Skin of body (tissue), 3 donors: ENCODE measurements at places on chromosomes 11 and 22. TPM values are rescaled to one million over a fixed set of nuclear protein-coding genes. Genes with fewer than 3 reads are reported as not detected.

DNA sequence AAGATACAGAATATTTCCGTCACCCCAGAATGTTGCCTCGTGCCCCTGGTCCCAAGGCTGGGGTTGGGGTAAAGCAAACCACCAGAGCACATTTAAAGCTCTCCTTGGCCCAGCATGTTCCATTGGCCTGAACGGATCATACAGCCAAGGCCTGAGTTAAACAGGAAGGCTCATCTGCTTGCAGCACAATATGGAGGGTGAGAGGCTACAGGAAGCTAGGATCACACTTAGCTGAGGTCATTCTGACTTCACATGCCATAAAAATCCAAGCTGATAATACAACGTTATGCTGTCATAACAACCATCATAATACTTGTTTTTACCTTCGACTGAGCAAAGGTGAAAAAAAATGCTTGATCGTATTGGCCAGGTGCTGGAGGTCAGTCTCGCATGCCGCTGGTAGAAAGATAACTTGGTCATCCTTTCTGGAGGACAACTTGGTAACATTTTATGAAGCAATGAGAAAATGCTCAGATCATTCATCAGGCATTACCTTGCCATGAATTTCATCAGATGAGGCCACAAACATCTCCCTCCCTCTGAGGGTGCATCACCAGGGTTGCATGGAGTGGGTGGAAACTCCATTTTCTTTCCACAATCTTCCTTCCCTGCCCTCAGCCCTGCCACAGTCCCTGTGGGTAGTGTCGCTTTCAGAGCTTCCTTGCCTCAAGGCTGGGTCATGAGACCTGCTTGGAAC is 31.9 kb upstream of the RTL6 start:
- DNase-seq = no peak

GRCh38 chr11:74680035-74680671 is 51.1 kb downstream of the CHRDL2 start:
- DNase-seq = no peak

- DNase-seq = peak; percentile 74
Observed at GRCh38 chr11:62555464-62556107, 9.0 kb upstream of the AHNAK start.

GRCh38 chr11:95148938-95149337 is 59.3 kb downstream of the ENDOD1 start:
- no peak for DNase-seq

ANO5 gene
- total RNA-seq = 3.3 TPM

DNA sequence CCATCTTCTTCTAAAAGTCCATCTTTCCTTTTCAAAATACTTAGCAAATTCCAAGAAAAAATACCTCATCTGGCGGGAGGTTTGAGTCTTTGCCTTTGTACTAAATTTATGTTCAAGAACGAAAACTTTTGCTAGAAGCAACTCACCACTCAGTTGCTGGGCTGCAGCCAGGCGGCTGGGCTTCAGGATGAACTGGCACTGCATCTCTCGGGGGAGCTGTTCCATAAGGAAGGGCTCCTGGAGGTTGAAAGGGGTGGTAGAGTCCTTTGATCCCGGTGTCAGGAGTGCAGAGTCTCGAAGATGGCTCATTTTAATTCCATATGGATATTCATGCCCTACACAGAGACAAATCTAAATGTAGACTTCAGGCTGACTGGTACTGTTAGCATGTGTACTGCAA is 105.8 kb downstream of the ARHGAP20 start:
- DNase-seq = no peak

POLA2 gene
- total RNA-seq = 8.1 TPM

- no peak for DNase-seq
Observed at GRCh38 chr11:114942207-114942606, 263.9 kb downstream of the NXPE2 start.

CDON gene
- total RNA-seq = 71.8 TPM

DNA sequence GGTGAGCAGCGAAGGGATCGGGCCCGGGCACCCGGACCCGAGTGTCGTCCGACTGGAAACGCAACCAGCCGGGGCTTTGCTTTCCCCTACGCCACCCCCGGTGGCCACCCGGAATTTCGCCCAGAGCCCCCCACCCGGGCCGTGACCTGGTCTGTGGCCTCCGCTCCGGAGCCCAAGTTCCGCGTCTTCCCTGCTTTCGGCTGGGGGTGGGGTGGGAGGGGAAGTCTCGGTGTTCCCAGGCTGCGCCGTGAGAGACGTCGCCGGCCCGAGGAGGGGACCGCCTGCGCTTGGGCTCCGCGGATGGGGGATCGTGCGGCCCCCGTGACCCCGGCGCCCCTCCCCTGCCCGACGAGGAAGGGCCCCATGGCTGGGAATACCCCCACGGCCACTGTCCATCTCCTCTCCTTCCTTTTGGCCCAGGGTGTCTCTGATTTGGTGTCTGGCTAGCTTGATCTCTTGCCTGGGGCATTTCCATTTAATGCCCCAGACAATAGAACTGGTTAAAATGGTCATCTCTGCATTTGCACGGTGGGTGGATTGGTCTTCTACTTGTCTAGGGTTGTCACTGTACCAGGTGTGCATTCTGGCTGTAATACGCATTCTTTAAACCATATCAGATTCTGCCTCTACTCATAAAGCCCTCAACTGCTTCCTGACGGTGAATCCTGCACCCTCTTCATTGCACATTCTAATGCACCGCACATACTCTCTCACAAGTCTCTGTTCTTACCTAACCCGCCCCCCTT is 789 bp downstream of the SIK2 start:
- DNase-seq = no peak

DNA sequence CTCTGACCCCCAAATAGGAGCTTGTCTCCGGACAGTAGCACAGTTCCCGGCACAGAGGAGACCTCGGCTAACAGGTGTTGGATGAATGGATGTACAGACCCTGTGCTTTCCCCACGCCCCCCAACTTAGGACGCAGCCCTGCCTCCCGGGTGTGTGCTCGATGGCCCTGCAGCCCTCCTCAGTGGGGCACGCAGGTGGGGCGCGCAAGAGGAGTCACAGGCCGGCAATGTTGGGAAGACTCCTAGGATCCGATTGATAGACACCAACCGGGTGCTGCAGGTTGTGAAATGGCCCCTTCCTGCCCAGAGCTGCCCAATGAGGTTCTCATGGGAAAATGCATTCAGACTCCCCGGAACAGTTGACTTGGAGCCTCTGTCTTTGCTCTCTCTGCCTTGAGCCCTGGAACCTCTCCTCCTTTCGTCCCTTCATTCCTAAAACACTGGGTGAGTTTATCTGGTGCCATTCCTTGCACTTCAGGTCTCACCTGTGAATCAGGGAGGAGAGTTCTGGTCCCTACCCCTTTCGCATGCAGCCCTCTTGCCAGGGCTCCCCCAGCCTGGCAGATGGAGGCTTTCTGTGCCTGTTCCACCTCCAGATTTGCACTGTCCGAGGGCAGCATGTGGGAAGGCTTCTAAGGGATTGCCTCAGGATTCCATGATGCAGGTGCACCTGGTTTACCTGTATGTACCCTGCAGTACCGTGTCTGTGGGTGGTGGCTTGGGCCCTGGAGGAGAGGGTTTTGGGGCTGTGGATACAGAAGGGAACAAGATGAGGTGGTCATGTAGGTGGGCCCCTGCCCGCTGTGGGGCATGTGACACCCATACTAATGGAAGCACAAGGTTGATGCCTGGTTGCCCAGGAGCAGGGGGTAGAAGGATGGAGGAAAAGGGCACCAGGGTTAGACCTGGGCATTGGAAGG is 1.2 kb downstream of the MICALL1 start:
- no peak for DNase-seq

GRCh38 chr11:2296913-2297622 is 4.7 kb downstream of the C11orf21 start:
- no peak for DNase-seq

DNA sequence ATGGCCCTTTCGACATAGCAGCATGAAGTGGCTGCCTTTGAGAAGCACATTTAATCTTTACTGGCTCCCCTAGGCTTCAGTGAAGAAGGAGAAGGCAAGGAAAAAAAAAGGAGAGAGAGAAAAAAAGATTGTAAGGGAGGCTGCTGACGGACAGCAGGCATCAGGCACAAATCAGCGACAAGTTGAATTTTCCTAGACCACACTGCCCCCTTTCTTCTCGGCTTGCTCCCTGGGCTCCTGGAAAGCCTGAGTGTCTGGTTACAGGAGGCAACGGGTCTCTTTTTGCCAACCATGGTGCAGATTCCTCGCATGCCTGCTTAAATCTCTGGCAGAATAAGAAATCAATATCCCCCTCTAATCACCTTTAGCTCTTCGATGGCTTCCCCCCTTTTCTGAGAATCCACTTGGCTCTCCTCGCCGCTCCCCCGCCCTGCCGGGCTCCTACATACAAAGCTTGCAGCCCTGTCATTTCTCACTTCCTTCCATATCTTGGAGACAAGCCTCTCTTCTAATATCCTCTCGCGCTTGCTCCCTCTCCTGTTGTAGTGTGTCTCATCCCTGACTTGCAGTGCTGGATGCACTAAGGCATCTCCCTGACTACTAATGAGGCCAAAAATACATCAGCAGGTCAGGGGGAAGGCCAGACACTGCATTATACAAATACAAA is 14.3 kb downstream of the BLID start:
- DNase-seq = peak; percentile 94

- DNase-seq = no peak
Observed at GRCh38 chr22:44360668-44361381, 48.1 kb upstream of the SHISAL1 start.

GRCh38 chr11:71499546-71499945 is 27.5 kb upstream of the KRTAP5-7 start:
- DNase-seq = no peak

DNA sequence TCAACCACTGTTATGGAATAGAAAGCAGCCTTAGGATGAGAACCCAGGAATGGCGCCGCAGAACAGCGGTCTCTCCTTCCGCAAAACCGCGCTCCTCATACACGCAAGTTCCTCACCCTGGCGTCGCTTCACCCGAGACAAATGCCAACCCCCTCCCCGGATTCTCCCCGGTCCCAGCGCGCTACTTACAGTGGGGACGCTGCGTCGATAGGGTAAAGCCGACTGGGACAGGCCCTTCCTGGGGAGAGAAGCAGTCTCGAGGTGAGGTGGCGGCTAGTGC is 287 bp downstream of the RPS13 start:
- no peak for DNase-seq

BRSK2 gene
- total RNA-seq = 0.59 TPM

- DNase-seq = no peak
Observed at GRCh38 chr11:9250139-9250582, 15.0 kb downstream of the DENND5A start.

CPT1B gene
- 10.3 TPM for total RNA-seq

DNA sequence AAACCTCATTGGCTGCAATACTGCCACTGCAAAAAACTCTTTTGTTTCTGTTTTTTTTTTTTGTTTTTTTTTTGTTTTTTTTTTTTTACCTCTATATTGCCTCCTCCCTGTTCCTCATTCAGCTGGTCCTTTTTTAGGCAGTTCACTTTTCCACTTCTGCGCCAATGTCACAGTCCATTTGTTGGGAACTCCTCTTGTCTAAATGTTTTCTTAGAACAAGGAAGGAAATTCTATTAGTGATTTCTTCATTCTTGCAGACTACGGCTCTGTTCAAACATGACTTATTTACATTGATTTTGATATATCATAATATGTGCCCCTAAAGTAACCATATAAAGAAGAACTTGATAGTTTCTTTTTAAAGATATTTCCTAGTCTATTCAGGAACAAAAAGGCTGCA is 2.9 kb downstream of the FAM118B start:
- no peak for DNase-seq

GRCh38 chr11:81421251-81421860 is 1312.3 kb downstream of the FAM181B start:
- DNase-seq = no peak

RAPSN gene
- total RNA-seq = 2.5 TPM

TSKU gene
- total RNA-seq = 19.9 TPM

APOBEC3B gene
- 3.1 TPM for total RNA-seq

GRCh38 chr22:30114361-30114760 is 34.1 kb downstream of the HORMAD2 start:
- DNase-seq = no peak

DNA sequence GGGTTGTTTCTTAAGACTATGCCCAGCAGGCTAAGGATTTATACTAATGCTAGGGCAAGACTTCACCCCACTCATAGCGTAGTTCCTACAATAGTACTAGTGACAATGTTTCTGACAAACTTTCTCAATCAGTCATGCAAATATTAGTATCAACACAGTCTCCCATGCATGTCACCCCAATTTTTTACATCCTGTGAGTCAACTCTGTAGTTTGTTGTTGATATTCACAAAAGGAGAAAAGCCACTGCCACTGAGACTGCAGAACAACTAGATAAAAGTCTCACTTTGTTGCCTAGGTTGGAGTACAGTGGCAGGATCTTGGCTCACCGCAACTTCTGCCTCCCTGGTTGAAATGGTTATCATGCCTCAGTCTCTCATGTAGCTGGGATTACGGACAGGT is 155.2 kb downstream of the RBFOX2 start:
- DNase-seq = no peak

GRCh38 chr11:46106530-46107407 is 14.5 kb downstream of the PHF21A start:
- DNase-seq = peak; percentile 20

DNA sequence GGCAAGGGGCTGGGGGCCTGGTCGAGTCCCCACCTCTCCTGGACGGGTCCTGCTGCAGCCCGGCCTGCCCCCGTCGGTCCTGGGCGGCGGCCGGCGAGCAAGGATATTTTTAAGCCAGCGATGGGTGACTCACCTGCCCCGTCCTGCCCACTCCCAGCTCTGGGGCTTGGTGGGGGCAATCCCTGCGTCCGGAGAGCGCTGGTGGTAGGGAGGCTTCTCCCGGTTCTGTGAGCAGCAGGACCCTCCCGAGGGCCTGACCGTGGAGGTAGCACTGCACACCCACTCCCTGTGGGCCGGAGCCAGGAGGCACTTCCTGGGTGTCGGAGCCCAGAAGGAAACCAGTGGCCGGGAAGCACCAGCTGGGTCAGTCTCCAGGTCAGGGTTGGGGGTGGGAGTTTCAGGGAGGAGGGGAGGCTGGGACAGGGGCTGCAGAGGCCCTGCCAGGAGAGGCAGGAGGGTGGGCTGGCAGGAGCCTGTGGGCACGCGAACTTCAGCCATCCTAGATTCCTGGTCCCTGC is 467 bp downstream of the EPS8L2 start:
- no peak for DNase-seq

PRG3 gene
- 2.9 TPM for total RNA-seq

GRCh38 chr22:33923033-33923432 is 2.8 kb upstream of the LARGE1 start:
- DNase-seq = no peak

SHISA8 gene
- not detected for total RNA-seq

GRCh38 chr22:43555561-43556515 is 144.0 kb downstream of the MPPED1 start:
- DNase-seq = no peak

KCNJ5 gene
- total RNA-seq = 2.0 TPM

DNA sequence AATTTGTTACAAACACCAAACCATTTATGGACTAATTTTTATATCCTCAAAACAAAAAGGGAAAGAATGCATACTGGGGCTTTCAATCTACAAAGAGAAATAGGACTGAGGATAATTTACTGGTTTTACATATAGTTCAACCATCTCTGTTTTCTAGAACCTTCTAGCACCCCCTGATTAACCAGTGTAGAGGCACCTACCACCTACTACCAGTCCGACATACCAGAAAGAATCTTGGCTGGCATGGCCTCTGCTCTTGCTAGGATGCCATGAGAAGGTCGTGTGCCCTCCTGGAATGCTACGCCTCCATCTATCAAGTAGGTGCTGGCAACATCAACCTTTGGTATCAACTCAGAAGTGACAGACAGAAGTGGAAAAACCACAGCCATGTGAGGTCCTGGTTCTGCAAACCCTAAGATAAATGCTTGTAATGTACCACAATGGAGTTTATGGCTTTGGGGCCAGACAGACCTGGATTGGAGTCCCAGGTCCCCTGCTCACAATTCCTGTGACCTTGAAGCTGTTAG is 28.2 kb downstream of the MYH9 start:
- DNase-seq = no peak
